ENCODE measurements at places on chromosomes 12 and 14.

DNA sequence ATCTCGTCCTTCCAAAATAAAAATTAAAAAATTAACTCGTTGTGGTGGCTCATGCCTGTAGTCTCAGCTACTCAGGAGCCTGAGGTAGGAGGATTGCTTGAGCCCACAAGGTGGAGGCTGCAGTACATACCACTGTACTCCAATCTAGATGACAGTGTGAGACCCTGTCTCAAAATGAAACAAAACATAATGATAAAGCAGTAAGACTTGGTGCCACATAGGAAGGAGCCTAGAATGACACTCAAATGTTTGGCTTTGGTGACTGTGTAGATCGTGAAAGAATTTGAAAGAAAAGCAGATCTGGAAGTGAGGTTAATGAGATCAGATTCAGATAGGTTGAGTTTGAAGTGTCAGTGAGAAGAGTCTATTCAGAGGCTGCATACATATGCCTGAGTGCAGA is 150.1 kb upstream of the ATP2B1 start:
- no peak for DNase-seq

DNA sequence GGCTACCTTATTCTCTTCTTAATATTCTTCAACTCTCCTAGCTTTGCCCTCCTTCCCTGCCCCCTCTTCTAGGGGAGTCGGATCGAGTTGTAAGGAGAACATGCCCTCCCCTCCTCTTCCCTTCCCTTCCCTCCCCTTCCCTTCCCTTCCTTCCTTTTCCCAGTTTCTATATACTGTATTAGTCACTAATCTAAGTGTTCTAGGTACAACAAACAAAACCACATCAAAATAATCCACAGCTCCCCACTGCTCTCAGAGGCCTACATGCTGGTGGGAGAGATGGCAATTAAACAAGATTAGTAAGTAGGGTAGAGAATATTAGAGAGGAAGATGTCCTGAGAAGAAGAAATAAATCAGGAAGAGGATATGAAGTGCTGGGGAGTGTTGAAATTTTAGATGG is 119.9 kb upstream of the PZP start:
- DNase-seq, result no peak

- no peak for DNase-seq
These were observed 98.6 kb upstream of the FAR2 start for GRCh38 chr12:29050503-29050902.

- no peak for DNase-seq
These were observed 18.6 kb downstream of the GPRC5A start for GRCh38 chr12:12909995-12910420.

DNA sequence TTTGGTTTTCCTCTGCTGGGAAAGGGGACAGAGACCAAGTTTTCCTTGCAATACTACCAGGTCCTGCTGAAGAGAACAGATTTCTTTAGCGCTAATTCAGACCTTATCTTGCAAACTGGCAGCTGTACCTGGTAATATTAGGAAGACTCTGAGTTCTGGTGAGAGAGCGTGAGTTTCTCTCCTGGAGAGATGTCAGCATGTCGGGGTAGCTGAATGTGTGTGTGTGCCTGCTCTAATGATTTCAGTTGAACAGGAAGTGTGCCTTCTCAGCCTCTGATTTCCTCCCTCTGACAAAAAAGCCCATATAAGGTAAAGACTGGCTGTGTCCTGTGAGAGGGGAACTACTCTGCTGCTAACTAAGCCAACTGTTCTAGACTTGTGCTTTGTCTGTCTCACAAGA is 10.3 kb upstream of the ERP27 start:
- peak; percentile 71 for DNase-seq

DNA sequence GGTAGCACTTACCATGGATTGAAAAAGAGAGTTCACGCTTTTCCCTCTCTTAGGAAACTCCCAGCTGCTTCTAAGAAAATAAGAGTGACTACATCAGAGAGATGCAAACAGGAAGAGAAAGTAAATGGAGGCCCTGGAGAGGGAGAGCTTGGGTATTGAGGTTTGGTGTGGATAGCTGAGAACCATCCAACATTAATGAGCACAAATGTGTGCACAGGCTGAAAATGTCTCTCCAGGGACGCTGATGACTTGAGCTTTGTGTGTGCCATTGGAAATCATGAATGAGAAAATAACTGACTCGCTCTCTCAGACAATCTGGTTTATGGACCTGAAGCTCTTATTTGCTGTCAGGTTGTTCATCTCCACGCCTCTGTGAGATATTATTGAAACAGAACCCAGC is 318.8 kb downstream of the NRXN3 start:
- DNase-seq, result no peak

DNA sequence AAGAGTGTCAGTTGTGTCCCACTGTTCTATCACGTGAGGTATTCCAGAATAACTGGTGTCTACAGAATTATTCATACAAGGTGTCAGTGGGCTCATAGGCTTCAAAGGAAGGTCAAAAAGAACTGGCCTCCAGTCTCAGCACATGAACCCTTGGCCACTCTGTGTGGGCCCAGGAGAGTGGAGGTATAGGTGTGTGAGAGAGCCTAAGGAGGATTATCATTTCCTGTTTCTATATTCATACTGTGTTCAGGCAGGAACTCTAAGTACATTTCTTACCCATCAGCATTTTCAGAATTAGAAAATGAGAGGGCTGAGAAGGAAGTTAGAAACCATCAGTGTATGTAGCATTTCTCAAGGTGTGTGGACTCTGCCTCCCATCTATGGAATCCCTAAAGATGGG is 87.0 kb downstream of the BTG1 start:
- no peak for DNase-seq

DNA sequence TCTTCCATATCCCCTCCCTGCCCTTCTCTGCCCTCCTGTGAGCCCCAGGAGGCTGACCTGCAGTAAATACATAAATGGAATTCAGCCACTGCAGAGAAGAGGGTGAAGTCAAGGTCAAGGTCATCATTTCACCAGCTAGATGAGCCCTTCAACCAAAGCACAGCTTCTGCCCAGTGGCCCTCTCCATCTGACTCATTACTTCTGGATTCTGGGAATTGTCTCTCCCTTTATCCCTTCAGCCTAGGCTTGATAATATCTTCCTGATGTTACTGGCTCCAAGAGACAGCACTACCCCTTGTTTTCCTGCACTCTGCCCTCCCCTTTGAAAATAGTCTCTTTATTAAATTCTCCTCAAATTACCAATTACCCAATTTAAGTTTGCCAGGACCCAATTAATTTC is 64.5 kb downstream of the TTC9 start:
- no peak for DNase-seq
